ENCODE measurements at places on chromosomes 4 and X. TPM values are rescaled to one million over a fixed set of nuclear protein-coding genes. Genes with fewer than 3 reads are reported as not detected.

PRSS12 gene
- 10.7 TPM for total RNA-seq

TMEM154 gene
- total RNA-seq, result 37.9 TPM

RNF212 gene
- total RNA-seq, result not detected

PRKG2 gene
- total RNA-seq, result 0.23 TPM

NAA11 gene
- total RNA-seq, result not detected

STAP1 gene
- not detected for total RNA-seq

RBM10 gene
- 69.5 TPM for total RNA-seq

PSAPL1 gene
- total RNA-seq, result not detected

DNA sequence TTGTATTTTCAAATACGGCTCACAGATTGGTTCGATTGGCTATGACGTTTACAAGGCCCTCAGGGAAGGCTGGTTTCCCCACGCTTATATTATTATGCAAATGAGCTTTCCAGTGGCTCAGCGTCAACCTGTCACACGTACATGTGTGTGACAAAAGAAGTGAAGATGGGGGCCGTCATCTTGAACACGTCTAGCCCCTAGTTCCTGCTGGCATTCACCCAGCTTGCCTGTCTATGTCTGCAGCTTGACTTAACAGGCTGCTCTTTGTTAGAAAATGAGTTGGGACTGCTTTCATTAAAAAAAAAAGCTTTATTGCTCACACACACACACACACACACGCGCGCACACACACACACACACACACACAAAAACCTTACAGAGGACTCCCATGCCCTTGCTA lies 283.6 kb upstream of the CTSO start:
- no peaks in the 10 kb centered on the region for H3K36me3 ChIP-seq
- H3K4me1 ChIP-seq, result no peaks in the 10 kb centered on the region
- no peak overlapping the region for H3K4me3 ChIP-seq
- no peaks in the 10 kb centered on the region for H3K27me3 ChIP-seq
- no peak for DNase-seq

DNA sequence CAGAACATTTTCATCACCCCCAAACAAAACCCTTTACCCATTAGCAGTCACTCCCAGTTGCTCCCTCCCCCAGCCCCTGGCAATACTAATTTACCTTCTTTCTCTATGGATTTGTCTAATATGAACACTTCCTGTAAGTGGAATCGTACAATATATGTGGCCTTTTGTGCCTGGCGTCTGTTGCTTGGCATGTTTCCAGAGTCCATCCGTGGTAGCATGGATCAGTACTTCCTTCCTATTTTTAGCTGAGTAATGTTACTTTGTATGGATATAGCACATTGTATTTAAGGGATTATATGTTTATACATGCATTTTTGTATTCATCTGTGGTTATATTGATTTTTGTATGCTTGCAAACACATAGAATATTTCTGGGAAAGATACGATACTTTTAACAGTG lies 48.2 kb downstream of the PPEF1 start:
- no peak overlapping the region for H3K4me3 ChIP-seq
- peaks cover 9% of the 10 kb centered on the region for H3K4me1 ChIP-seq
- no peaks in the 10 kb centered on the region for H3K27me3 ChIP-seq
- DNase-seq, result no peak
- H3K36me3 ChIP-seq, result no peaks in the 10 kb centered on the region

GRCh38 chrX:117335209-117335608 lies 781.4 kb downstream of the KLHL13 start:
- no peak overlapping the region for H3K27ac ChIP-seq
- no peak for DNase-seq
- H3K4me3 ChIP-seq, result no peak overlapping the region
- H3K4me1 ChIP-seq, result no peaks in the 10 kb centered on the region

DNA sequence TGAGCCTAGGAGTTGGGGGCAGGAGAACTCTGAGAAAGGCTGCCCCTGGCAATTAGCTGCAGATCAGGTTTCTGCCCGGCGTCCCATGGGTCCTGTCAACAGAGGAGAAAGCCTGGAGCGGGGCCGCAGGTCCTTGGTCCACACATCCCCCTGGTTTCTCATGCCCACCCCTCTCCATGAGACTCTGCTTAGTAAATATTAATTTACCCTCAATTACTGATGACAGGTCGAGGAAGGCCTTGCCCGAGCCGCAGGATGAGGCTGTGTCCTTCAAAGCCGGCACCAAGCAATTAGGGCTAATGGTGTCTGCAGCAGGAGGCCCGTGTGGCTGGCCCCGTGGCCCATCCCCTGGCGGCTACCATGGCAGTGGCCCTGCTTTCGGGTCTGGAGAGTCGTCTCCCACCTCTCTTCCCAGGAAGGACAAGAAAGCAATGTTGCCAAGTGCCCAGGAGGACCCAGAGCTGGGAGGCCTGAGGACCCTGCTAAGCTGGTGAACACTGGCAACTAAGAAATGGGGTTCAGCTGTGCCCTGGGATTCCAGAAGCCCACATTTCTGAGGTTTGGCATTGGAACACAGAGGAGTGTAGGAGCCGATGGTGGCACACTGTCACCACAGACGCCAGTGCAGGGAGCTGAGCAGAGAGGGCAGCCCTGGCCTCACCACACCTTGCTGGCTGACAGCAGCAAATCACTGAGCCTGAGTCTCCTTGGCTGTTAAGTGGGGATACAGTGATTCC lies 114.6 kb downstream of the CPZ start:
- no peaks in the 10 kb centered on the region for H3K27me3 ChIP-seq
- no peaks in the 10 kb centered on the region for H3K4me1 ChIP-seq
- no peaks in the 10 kb centered on the region for H3K36me3 ChIP-seq
- H3K4me3 ChIP-seq, result no peak overlapping the region

DNA sequence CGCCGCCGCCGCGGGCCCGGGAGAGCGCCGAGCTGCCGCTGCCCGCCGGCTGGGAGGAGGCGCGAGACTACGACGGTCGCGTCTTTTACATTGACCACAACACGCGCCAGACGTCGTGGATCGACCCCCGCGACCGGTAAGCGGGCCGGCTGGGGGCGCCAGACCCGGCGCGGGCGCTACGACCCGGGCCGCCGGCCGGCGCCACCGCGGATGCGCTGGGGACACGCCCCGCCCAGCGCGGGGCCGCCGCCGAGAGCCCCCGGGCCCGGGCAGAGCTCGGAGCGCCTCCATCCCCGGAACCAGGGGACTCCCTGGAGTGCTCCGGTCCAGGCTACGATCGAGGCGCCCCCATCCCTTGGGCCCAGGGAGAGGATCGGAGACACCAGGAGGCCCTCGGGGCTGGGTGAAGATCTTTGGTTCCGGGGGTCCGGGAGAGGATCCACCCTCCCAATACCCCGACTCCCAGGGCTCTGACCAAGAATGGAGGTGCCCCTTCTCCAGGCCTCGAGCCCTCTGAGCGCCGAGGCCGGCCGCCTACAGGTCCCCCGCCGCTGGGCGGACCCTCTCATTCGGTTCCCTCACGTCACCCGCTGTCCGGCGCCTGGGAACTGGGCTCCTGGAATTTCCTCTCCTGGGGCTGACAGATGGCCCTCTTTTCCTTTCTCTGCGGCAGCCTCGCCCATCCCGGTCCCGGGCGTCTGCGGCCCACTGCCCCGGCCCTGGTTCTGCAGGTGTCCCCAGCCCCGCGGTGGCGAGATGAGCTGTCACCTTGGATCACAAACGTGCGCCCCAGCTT lies 48.8 kb downstream of the CLDN34 start:
- peaks cover 5% of the 10 kb centered on the region for H3K36me3 ChIP-seq
- no peak for DNase-seq
- peak overlapping the region; percentile 6 for H3K27ac ChIP-seq
- no peaks in the 10 kb centered on the region for H3K27me3 ChIP-seq
- peak overlapping the region; percentile 66 for H3K4me3 ChIP-seq

GRCh38 chrX:71815121-71815905 lies 52.2 kb downstream of the CXorf49B start:
- H3K4me3 ChIP-seq, result no peak overlapping the region
- peaks cover 38% of the 10 kb centered on the region for H3K27me3 ChIP-seq
- H3K36me3 ChIP-seq, result no peaks in the 10 kb centered on the region
- no peaks in the 10 kb centered on the region for H3K4me1 ChIP-seq
- no peak for DNase-seq
- H3K27ac ChIP-seq, result no peak overlapping the region

GRCh38 chr4:119005928-119006460 lies 117.3 kb downstream of the SYNPO2 start:
- no peaks in the 10 kb centered on the region for H3K36me3 ChIP-seq
- H3K27me3 ChIP-seq, result no peaks in the 10 kb centered on the region
- no peak overlapping the region for H3K4me3 ChIP-seq
- H3K4me1 ChIP-seq, result no peaks in the 10 kb centered on the region
- DNase-seq, result no peak

DNA sequence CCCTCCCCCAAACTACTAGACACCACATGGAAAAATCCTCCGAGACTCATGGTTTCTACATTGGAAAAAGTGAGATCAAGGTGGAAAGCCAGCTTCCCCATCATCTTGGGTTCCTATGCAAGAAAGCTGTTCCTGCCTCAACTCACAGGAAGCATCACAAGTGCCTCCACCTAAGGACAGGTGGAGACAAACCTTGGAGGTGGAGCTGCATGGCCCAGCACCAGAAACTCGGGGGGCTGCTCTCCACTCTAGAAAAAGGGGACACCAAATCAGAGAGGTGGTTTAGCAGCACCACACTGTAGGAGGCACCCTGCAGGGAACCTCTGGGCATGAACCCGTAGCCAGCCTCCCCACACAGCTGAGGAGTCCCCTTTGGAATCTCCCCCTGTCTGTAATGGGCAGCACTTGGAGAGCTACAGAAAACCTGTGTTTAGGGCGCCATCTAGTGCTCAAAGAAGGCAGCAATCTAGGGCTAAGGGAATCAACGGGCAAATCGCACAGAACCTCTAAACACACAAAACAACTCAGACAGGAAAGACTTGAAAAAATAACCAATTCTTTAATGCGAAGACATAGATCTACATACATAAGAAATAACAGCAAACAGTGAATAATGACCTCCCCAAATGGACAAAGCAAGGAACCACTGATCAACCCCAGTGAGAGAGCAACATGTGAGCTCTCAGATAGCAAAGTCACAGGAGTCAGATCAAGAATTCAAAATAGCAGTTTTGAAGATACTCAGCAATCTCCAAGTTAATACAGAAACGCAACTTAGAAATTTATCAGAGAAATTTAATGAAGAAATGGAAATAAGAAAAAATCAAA lies 37.0 kb upstream of the ZBTB33 start:
- no peak overlapping the region for H3K27ac ChIP-seq
- H3K4me3 ChIP-seq, result no peak overlapping the region
- peak; percentile 77 for DNase-seq
- no peaks in the 10 kb centered on the region for H3K4me1 ChIP-seq

- peaks cover 6% of the 10 kb centered on the region for H3K36me3 ChIP-seq
- H3K27ac ChIP-seq, result no peak overlapping the region
- H3K27me3 ChIP-seq, result peaks cover 22% of the 10 kb centered on the region
- H3K4me1 ChIP-seq, result no peaks in the 10 kb centered on the region
- DNase-seq, result no peak
- H3K4me3 ChIP-seq, result no peak overlapping the region
These were observed 659.8 kb upstream of the MAGEB2 start for GRCh38 chrX:29555465-29556091.
